ENCODE measurements at places on chromosomes 3 and 15.

DNA sequence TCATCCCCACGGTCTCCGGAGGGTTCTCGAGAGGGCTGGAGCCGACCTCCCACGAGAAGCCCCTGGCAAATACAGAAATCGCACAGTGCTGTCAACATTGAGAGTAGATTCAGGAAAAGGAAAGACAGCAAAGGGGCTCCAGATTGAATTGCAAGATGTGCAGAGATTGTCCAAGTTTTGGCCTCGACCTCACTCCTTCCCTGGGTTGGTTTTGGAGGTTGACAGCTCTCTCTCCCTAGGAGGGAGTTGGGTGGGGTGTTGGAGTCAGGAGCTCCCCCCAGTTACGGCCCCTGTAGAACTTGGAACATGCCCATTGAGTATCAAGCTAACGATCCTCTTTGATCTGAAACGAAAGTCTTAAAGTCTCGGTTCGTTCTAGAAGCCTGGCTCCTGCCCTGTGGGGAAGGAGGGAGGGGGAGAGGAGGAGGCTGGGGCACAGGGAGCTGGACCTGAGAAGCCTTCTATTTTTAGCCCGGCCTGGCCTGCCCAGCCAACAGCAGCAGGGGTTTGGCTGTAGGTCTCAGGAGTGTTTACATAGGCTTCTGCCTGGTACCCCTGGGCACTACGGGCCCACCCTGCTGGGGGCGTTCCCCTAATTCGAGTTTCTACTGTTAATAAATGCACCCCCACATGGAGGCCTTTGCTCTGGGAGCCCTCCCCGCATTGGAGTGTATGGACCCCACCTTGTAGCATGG lies 672 bp upstream of the KY start:
- no peak for DNase-seq

- no peak for DNase-seq
These were observed 280.1 kb downstream of the NEK10 start for GRCh38 chr3:27089068-27089467.

GRCh38 chr3:153578046-153578445 lies 416.0 kb downstream of the RAP2B start:
- no peak for DNase-seq

DNA sequence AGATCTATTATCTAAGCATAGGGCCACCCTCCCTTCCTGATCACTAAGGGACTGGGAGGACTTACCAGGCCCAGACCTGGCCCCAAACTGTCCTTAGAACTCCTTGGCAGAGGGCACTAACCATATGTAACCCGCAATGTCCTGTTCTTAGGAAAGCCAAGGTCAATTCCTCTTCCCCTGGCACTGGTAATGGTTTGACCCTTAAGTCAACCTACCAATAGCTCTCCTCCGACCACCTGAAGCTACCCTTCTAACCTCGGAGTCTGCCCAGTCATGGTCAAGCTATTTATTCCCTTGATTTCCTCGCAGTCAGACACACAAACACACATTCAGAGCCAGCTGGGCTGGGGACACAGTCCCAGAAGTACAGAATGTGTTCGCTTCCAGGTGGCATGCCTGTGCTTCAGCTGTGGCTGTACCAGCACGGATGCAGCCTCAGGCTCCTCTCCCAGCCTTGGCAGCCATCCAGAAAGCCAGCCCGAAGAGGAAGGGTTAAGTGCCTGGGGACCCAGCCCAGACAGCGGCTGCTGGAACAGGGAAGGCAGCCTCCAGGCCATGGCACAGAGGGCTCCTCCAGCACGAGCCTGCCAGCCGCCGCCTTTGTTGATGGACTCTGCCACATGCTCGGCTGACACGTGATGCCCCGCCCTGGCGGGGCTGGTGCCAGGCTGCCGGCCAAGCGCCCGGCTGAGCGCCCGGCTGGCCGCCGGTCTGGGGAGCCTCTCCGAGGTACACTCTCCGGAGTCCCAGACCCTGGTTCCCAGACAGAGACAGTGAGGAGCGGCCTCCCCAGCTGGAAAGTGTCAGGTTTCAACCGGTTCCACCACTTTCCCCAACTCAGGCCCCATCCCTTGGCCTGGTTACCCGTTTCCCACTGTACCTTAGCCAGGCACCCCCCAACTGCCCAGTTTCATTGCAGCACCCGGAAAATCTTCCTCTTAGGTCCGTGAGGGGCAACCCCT lies 5.5 kb downstream of the BMF start:
- DNase-seq = no peak

- peak; percentile 45 for DNase-seq
These were observed 466 bp downstream of the NFKBIZ start for GRCh38 chr3:101849714-101850245.

GRCh38 chr3:193590088-193590856 lies 2.7 kb upstream of the OPA1 start:
- DNase-seq = no peak

GRCh38 chr3:122966045-122966444 lies 61.5 kb downstream of the SEMA5B start:
- no peak for DNase-seq

DNA sequence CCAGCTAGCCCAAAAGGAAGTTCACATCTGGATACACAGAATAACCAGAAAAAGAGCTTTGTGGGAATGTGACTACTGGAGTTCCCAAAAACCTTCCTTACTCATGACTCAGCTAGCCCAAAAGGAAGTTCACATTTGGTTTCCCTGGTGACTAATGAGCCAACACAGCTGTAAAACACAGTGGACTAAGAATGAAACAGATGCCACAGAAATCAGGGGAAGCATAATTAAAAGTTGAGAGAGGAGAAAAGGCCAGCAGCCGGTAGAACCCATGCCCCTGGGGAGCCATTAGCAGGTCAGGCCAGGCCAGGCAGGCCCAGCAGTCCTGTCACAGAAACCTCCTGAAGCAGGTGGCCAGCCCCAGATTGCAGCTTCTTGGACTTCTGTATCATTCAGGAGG lies 130.3 kb downstream of the GHSR start:
- DNase-seq = no peak

DNA sequence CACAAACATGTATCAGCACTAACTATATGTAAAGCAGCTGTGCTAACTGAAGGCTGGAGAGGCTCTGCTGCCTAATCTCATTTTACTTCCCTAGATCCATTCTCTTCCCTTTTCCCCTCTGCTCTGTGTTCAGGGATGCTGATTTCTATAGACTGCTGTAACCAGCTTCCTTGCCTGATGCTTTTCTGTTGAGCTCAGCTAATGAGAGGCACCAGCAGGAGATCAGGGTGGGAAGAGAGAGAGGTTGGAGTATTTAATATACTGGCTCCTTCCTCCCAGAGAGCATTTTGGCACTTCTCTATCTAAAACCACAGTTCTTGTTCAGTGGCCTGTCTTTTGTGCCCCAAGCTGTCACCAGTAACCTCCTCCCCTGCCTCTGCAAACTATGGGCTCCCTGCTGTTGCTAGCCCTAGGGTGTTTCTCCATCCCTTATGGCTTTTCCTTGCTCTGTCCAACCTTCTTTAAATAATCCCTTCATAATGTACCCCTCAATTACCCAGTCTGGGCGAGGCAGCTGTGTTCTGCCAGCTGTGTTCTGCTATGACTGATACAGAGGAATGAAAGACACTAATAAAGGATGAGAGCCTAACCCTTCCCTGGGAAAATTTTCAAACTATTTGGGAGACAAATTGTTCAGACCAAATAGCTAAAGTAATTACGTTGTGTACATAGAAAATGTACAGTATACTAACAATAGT lies 69.5 kb downstream of the CADPS start:
- no peak for DNase-seq

GRCh38 chr3:126025116-126025729 lies 56.2 kb downstream of the ROPN1B start:
- no peak for DNase-seq

DNA sequence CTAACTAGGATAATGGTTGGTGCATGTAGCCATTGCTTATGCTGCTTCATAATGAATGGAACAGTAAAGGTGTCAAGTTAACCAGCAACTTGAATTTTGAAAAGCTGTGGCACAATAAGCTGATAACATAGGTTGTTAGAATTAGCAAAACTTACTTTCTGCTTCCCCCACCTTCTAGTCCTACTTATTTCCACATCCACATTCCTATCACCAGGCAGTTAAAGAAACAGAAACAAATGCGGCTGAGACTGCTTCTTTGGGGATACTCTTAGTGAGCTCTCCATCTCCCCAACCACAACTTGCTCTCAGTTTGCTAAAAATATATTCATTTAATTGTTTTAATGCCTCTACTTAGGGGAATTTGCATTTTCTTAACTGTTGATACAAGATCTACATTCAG lies 215.1 kb downstream of the TIGIT start:
- DNase-seq = no peak

DNA sequence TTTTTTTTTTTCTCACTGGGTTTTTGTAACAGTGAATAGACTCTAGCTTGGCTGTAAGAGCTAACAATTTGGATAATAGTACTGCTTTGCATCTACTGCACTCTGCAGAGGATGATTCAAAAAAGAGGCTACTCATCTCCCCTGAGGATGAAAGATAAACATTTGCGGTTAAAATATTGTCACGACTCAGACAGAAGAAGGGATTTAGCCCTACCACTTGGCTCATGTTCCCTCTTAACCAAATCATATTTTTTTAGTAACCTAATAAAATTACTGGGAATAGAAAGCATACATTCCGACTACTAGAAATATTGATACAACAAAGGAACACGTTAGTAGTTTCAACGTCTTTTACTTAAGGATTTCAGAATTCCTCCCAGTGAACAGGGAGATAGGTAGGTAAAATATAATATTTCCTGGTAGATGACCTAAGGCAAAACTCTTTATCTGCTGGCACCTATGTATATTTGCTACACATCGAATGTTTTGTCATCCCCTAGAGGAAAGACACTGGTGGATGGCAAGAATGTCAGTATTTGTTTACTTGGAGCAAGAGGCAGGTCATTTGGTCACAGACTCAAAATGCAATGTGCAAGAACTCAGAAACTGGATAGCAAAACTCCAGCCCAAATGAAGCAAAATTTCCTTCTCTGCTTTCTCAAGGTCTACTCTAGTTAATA lies 110.8 kb downstream of the GREM1 start:
- no peak for DNase-seq

- no peak for DNase-seq
These were observed 24.9 kb downstream of the LARS2 start for GRCh38 chr3:45413172-45413765.

DNA sequence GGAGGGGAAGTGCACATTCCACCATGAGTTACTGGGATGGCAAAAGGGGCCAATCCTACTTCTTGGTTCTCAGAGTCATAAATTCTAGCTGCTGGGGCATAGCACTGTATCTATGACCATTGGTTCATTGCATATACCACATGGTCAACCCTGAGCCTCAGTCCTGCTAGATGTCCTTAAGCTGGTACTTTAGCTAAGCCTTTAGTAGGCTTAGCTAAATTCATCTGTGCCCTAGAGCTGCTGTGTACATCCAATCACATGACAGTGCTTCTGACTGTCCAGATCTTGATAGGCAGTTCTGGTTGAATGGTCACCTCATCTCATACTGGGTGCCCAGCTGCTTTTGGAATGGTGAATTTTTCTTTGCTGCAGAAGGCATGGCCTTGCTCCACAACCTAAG lies 8.2 kb downstream of the NDUFB4 start:
- DNase-seq = no peak

GRCh38 chr15:98503970-98504369 lies 144.4 kb upstream of the IGF1R start:
- no peak for DNase-seq

GRCh38 chr3:101171681-101172191 lies 148.6 kb downstream of the IMPG2 start:
- DNase-seq = no peak

DNA sequence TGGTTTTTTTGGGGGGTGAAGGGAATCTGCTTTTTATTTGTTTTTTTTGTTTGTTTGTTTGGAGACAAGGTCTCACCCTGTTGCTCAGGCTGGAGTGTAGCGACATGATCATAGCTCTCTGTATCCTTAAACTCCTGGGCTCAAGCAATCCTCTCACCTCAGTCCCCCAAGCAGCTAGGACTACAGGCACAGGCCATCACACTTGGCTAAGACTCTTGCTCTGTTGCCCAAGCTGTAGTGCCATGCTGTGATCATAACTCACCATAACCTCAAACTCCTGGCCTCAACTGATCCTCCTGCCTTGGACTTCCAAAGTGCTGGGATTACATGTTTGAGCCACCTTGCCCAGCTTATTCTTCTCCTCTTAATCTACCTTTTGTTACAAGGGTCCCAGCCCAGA lies 31.8 kb downstream of the GPR176 start:
- DNase-seq = no peak

GRCh38 chr3:194618858-194619608 lies 14.2 kb downstream of the TMEM44 start:
- DNase-seq = no peak

DNA sequence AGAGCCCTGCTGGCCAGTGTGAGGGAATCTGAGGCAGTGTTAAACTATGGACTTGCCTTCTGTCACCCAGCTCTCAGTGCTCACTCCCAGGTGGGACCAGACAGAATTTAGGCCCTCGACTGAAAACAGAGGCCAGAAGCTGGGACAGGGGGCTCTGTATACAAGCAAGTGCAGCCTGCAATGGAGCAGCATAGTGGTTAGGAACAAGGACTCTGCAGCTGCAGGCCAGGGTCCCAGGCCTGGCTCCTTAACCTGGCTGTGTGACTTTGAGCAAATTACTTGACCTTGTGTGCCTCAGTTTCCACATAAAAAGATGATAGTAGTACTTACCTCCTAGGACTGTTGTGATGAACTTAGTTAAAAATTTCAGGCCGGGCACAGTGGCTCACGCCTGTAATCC lies 39.8 kb downstream of the CMTM7 start:
- no peak for DNase-seq

GRCh38 chr3:126945171-126945721 lies 37.7 kb upstream of the PLXNA1 start:
- DNase-seq = no peak

DNA sequence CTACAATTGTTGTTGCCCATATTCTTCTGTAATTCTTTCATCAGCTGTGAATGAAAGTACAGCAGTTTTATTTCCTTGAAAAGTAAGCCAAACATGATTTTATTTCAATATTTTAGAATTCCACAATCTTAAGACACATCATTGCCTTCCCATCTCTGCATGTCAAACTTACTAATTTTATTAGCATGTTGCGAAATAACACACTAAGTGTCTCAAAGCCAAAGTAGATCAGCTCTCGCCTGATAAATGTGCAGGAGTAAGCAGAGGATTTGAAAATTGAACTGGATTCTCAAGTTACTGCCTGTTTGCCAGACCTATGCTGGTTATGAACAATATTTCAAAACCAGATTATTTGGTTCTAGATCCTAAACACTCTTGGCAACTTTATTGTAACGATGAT lies 25.7 kb downstream of the TGFBR2 start:
- DNase-seq = no peak

DNA sequence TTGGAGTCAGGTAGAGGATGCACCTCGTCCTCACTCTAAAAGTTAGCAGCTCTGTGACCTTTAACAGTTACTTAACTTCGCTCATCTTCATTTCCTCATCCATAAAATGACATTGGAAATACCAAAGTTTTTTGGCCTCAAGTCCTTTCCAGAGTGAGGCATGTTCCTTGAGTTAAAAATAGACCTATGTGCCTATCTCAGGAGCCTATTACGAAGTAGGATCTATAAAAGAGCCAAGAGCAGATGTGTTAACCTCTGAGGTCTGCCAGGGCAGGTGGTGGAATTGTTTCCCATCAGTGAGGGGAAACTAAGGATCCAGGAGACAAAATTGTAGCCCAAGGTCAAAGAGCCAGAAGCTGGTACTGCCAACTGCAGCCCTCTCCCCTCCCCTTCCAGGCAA lies 120.4 kb upstream of the EIF1B start:
- DNase-seq = no peak

Data from CD4-positive, alpha-beta T cell treated with Interleukin-6 at 100 ng/mL for 8 hours (primary cell).